HCT116 (cell line): ENCODE measurements at places on chromosomes 1 and 21. TPM values are rescaled to one million over a fixed set of nuclear protein-coding genes. Genes with fewer than 3 reads are reported as not detected.

Gene TFF3
- total RNA-seq: 0.22 TPM

Gene CD5L
- not detected for total RNA-seq

Gene SH2D5
- total RNA-seq: 10.4 TPM

Gene TRIM33
- 41.2 TPM for total RNA-seq

Gene C4BPA
- total RNA-seq: 0.32 TPM

Gene HHAT
- total RNA-seq: 2.7 TPM

Gene RAP1GAP
- total RNA-seq: 13.4 TPM

Gene CRABP2
- total RNA-seq: 209 TPM
